ENCODE measurements at places on chromosomes 12 and 14. TPM values are rescaled to one million over a fixed set of nuclear protein-coding genes. Genes with fewer than 3 reads are reported as not detected.
A peak's percentile ranks its signal among the peaks of the same experiment; 100 is the strongest.

- no peak for ATAC-seq
These were observed 18.8 kb downstream of the SLC25A29 start for GRCh38 chr14:100287202-100287997.

DNA sequence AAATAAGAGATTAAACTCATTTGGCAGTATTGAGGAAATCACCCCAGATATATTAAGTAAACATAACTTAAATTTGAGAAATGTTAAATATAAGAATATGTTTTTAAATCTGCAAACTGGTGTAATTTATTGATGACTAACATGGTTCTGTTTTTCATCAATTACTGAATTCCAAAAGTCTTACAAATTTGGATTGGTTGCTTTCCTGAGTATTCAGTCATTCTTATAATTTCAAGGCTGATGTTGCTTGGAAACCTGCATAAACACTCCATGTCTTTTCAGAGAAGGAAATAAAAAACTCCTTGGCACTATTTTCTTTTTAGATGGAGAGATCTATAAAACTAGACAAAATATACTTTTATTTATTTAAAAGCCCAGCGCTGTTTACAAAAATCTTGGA lies 71.7 kb downstream of the NOVA1 start:
- ATAC-seq = no peak

Gene CSRP2
- total RNA-seq = 1.2 TPM

DNA sequence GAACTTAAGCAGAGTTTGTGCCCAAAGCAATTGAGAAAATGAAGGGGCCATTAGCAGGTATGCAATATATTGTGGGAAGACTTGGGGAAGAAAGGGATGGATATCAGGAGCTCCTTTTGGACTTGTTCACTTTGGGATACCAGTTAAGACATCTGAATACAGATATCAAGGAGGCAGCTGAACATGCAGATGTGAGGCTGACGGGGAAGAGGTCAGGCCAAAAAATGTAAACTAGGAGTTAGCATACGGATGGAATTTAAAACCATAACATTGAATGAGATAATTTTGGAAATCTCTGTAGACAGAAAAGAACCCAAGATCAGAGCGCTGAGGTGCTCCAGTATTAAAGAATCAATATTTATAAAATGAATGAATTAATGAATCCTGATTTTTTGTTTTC lies 53.4 kb downstream of the OSBPL8 start:
- ATAC-seq = no peak

- ATAC-seq = no peak
These were observed 40.1 kb upstream of the BCL11B start for GRCh38 chr14:99312106-99312505.

DNA sequence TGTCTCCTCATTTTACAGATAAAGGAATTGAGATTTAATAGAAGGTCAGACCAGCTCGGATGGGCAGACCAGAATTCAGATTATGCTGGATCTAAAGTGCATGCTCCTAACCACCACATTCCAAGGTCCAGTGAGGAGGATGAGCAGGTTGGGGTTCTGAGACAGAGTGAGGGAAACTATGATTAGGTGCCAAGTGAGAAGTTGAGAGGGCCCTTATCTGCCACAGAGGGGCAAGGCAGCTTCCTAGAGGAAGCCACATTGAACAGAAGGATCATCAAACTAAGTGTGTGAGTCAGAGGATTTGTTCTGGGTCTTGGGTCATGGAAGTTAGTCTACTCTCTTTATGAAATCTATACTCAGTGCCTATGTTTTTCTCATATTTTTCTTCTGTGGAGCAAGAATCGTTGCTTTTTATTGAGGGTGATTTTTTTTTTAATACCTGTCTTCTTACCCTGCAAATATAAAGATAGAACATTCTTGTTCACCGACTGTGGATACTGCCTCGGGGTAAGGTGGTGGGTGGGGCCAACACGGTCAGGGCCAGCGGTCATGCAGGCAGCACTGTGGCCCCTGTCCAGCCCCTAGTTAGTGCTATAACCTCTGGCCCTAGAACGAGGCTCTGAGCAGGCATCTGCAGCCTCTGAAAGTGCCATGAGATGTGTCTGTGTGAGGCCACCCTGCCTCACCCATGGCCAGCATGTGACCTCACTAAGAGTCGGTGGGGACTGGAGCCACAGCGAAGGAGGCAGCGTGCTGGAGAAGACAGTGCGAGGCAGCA lies 55.6 kb upstream of the PTHLH start:
- no peak for ATAC-seq

DNA sequence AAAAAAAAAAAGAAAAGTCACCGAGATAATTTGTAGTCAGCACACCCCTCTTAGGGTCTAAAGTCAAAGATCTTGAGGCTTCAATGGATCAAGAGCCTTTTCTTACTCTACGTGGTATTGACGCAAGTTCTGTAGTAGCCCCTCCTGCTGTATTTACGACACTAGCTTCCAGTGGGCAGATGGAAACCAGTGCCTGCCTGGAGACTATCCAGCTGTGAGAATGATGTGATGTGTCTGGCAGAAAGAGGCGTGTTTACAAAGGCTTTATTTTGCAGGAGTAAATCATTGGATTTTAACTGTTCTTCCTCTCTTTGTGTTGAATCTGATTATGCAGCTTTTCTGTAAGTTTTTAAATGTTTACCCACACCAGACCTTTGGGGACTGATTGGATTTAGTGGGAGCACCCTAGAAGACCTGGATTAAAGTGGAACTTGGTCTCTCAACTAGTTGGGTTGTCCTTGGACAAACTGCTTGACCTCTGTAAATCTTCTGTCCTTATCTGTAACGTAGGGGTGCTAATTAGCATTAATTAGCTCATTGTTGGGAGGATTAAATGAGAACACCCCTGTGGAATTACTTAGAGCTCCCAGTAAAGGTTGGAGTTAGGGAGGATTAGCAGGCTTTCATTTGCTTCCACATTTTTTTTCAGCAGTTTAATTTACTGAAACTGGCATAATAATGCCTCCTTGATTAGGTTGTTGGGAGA lies 72.4 kb downstream of the RASSF3 start:
- ATAC-seq = no peak

Gene FOXN4
- total RNA-seq = not detected

DNA sequence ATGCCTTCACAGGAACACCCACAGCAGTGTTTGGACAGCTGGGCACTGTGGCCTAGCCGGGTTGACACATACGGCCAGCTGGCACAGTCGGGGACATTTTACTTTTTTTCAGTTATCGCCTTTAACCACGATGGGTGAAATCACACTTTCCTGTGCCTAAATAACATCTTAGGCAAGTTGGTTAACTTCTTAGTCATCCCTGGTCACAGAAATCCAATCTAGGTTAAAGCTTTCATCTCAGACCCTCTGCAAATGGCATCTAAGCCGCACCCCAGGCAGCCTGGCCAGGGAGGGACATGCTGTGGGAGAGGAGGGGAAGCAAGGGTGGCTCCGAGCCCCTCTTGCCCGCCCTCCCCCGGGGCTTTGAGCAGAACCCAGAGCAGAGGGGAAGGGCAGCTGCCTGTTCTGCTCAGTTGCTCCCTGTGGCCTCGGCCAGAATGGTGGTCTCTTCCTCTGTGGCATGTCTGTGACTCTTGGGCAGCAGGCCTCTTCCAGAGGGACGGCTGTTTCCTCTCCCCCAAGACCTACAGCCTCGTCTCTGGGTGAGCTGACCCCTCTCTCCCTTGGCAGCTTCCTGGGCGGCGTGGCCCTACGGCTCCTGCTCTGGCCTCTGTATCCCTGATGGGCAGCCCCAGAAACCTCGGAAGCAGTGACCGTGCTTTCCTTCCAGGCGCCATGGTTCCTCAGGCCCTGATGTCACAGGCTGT lies 85.4 kb upstream of the DYNC1H1 start:
- peak; percentile 71 for ATAC-seq

GRCh38 chr12:18718462-18718861 lies 19.4 kb downstream of the PLCZ1 start:
- no peak for ATAC-seq

- ATAC-seq = no peak
These were observed 270.8 kb upstream of the PPFIA2 start for GRCh38 chr12:82029936-82030335.

Gene GPD1
- total RNA-seq = 0.35 TPM

GRCh38 chr14:90426031-90426540 lies 29.3 kb downstream of the CALM1 start:
- ATAC-seq = no peak

DNA sequence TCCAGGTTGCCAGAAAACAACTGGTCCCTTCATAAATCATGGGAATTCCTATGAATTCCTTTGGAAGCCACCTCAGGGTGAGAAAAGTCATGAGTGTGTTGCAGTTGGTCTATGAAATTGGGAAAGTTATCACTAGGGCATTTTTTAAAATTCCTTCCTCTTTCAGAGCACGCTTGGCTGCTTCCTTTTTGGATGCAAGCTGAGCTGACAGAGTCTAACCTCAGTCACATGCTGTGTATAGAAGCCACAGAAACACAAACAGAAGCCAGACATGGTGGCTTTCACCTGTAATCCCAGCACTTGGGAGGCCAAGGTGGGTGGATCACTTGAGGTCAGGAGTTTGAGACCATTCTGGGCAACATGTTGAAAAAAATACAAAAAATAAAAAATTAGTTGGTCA lies 21.7 kb upstream of the HELB start:
- ATAC-seq = no peak

DNA sequence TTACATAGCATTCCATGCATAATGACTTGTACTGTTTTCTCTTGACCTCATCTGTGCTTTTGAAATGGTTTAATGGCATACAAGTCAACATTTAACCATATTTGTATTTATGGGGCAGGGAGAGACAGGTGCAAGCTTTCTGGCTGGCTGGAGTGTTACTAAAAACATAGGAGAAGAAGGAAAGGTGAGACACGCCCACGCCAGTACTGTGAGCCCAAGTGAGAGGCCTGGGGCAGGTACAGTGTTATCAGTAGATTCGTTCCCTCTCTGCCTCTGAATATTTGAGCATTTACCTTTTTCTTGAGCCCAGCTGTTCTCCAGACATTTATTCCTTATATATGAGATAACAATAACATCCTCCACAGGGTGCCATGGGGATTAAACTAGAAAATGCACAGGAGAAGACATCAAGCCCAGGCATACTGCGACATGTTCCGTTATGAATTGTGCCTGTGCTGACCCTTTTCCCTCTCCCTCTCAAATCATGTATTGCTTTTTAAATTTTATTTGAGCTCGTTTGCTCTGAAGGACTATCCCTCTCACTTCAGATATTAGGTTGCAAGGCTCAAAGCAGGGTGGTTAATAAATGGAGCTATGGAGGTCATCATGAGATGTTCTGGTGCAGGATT lies 34.6 kb upstream of the TUBA1C start:
- no peak for ATAC-seq

DNA sequence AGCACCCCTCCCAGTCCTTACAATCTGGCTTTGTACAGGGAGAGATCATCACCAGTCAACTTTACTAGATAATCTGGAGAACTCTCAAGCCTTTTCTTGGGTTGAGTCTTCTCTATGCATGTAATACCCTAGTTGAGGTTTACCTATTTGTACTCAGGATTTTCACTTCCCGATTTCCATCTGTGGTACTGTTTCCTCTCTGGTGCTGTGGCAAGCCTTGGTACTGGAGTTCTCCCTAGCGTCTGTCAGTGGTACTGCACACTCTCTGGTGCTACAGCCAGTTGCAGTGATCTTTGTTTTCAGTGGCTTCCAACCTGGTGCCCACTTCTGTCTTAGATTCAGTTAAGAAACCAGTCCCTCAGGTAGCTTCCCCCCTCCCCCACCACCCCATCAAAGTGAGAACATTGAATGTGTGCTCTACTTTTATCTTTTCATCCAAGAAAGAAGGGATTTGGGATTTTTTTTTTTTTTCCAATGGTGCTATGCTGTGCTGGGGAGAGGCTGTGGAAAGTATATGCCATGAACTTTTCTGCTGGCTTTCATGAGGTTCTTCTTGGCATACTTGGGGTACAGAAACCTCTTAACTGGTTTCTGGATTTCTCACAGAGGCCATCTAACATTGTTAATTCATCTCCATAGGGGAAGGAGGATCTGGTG lies 69.4 kb upstream of the EVL start:
- ATAC-seq = peak; percentile 96

Gene CCDC196
- not detected for total RNA-seq

Gene MVK
- total RNA-seq = 15.6 TPM

DNA sequence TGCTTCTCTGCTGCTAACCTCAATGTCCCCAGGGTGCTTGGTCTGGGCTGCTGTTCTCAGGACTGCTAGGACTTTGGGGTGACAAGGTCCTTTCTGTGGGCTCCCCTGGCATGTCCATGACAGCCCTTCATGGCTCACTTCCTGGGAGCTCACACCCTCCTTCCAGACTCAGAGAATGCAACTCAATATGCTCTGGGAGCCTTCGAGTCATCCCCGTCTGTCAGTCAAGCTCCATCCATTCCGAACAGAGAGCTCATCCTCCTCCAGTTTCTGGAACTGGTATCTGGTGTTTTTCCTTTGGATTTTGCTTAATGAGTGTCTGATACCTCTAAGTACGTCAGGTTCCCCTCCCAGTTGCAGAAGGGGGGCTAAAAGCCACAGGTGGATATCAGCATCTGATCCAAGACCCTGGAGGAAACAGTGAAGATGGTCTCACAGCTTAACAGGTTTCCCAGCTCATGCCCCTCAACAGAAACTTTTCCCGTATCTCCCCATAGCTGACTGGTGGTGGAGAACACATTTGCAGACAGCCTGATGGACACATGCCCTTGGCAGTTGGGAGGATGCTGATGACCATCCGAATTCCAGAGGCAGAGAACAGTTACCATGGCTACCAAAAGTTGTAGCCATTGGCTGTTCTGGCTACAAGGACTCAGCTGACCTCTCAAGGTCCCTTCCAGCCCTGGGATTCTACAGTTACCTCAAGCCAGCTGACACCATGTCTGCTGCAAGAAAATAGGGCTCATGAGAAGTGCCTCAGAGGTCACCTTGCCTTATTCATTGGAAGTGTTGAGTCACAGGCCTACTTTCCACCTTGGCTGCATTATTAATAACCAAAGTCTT lies 9.5 kb upstream of the RAB35 start:
- ATAC-seq = peak; percentile 65

Gene KLRC4
- not detected for total RNA-seq

DNA sequence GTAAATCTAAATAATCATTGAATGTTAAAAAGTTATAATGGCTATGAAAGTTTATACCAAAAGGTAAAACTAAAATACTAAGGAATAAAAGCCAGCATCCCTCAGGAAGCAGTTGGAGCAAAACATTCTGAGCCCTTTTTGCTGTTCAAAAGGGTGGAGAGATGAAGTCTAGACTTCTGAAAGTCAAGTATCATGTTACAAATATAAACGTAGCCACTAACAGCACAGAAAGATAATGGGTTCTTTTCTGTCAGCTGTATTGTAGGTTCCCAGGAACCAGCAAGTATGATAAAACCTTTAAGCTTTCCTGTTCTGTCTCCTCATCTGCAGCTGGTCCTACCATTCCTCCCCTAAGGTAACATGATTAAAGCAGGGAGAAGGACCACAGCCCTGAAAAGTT lies 16.4 kb upstream of the PLD4 start:
- no peak for ATAC-seq

DNA sequence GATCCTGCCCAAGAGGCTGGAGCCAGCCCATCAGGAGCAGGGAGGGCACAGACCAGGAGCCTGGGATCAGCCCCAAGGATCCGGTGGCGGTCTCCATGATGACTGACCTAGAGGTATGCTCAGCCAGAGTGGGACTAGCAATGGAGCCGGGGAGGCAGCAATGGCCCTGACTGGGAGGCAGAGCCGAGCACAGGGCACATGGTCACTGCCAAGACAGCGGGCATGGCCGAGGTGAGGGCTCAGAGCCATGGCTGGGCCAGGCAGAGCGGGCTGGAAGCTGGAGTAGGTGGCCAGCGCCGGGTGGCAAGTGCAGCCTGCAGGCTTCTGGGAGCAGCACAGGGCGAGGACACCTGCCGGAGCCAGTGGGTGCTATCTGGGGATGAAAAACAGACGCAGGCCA lies 259.3 kb downstream of the BCL11B start:
- no peak for ATAC-seq

- peak; percentile 2 for ATAC-seq
These were observed 629 bp downstream of the FBRSL1 start for GRCh38 chr12:132490422-132491137.

- ATAC-seq = no peak
These were observed 30.1 kb downstream of the GPR135 start for GRCh38 chr14:59435101-59435500.

Data from activated T-helper 17 cell treated with anti-CD3 and anti-CD28 coated beads, Interleukin-2, amount 50 U/mL, for 72 hours (primary cell).